ENCODE measurements at places on chromosomes 5 and 9. TPM values are rescaled to one million over a fixed set of nuclear protein-coding genes. Genes with fewer than 3 reads are reported as not detected.

Gene LRRC19
- total RNA-seq: not detected

Gene TMEM174
- not detected for total RNA-seq

Gene IFNB1
- not detected for total RNA-seq

GRCh38 chr9:15306068-15306756 lies 804 bp downstream of the TTC39B start:
- DNase-seq: peak; percentile 46
- H3K27me3 ChIP-seq: no peaks in the 10 kb centered on the region
- no peaks in the 10 kb centered on the region for H3K36me3 ChIP-seq
- H3K4me3 ChIP-seq: peak overlapping the region; percentile 81

- H3K4me1 ChIP-seq: no peaks in the 10 kb centered on the region
- no peak for DNase-seq
- H3K27ac ChIP-seq: no peak overlapping the region
- no peaks in the 10 kb centered on the region for H3K27me3 ChIP-seq
Observed at GRCh38 chr9:135223831-135224230, 136.4 kb downstream of the OLFM1 start.

DNA sequence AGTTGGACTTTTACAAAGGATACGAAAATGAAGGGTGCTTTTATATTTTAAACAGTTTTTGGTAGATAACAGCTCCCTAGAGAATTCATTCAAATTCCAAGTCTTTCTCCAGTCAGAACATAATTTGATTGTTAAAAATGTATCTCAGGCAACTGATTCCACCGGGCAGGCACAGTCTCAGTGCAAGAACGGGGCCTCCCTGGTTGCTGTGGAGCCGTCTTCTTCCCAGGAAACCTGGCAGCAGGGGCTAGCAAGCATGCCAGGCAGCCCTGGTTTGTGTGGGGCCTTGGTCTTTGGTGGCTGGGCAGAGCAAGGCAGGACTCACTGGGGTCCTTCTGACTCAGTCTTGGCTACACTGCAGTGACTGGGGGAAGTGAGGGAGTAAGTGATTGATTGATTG lies 143.5 kb downstream of the NXNL2 start:
- H3K36me3 ChIP-seq: no peaks in the 10 kb centered on the region
- DNase-seq: no peak
- no peaks in the 10 kb centered on the region for H3K27me3 ChIP-seq
- H3K4me1 ChIP-seq: no peaks in the 10 kb centered on the region
- no peak overlapping the region for H3K4me3 ChIP-seq
- H3K27ac ChIP-seq: no peak overlapping the region

DNA sequence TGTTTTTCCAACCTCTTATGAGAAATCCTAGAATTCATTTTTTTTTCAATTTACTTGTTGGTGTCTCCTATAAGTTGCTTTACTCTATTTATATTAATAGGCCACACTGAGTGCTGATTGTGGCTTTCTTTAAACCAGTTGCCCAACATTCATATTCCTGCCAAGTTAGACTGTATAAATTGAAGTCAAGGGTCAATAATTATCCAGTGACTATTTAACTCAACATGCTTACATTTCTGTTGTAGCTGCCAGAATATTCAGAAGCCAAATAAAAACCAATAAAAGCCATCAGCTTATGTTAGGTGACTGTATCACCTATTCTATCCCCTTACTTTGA lies 169.0 kb downstream of the PTPRD start:
- DNase-seq: no peak
- no peak overlapping the region for H3K4me3 ChIP-seq
- H3K36me3 ChIP-seq: no peaks in the 10 kb centered on the region
- H3K27ac ChIP-seq: no peak overlapping the region
